Mesendoderm (in vitro differentiated cells): ENCODE measurements at places on chromosomes 13 and 19.

GRCh38 chr13:29081036-29081435, 260.9 kb downstream of the MTUS2 start:
- DNase-seq: no peak

DNA sequence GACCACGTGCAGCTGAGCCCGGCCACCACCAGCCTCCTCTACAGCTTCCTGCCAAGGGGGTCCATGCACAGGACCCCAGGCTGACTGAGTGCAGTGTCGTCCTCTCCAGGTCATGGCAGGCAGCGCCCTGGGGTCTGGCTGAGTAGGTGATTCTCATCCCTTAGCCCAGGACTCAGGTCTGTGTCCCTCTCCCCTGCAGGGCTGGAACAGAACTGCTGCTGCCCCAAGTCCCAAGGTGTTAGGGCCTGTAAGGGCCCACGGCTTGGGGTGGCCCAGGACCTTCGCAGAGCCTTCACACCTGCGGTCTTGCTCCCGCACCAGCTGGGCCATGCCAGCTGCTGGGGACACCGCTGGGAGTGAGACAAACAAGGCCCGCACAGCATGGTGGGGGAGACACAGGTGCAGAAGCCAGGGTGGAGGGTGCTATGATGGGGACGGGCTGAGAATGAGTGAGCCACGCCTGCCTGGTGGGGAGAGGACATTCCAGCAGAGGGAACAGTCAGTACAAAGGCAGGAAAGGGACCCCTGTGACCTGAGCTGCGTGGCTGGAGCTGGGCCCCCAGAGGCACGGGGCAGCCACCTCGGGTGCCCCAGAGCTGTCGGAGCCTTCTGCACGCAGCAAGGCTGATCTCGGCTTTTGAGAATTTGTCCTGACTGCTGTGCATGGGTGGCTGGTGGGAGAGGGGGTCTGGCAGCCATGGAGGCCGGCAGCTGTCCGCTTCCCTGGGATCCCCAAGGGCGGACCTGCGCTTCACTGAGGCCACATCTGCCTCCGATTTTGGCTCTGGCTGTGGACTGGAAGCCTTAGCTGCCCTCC, 11.9 kb downstream of the PLEKHF1 start:
- peak; percentile 29 for DNase-seq

GRCh38 chr13:39202746-39203145, 164.5 kb downstream of the NHLRC3 start:
- no peak for DNase-seq

DNA sequence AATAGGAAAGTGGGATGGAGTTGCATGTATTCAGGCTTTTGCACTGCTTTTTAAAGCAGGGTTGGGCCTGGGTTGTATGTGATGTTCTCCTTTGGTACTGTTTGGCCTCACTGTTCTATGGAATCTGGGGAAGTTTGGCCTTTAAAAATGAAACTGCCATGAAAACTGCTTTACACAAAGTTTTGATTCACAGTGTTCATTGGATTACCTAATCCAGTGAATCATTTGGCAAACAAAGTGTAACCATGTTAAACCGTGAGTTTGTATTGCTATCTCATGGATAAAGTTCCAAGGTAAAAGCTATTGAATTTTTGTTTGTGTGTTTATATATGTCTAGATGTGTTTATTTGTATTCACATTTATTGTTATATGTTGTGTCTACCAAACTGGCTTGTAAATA, 1658.6 kb downstream of the OLFM4 start:
- DNase-seq: no peak

DNA sequence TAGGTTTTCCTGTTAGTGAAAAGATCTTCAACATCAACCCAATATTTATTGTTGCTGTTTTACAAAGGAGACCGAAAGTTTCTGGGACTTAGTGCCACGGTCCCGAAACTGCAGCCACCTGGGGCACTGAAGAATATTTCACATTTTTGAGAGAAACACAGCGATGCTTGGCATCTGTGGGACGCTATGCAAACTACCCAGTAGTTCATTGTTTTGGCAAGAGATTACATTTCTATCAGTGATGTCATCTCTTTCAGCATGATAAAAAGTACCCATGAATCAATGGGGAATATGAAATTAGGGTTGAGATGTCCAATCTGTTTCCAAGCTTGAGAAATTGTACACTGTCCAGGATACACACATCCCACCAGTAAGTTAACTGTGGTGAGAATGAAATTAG, 43.9 kb downstream of the TGDS start:
- DNase-seq: no peak

- DNase-seq: no peak
Measured at GRCh38 chr19:48958006-48958405, 3.3 kb downstream of the BAX start.

DNA sequence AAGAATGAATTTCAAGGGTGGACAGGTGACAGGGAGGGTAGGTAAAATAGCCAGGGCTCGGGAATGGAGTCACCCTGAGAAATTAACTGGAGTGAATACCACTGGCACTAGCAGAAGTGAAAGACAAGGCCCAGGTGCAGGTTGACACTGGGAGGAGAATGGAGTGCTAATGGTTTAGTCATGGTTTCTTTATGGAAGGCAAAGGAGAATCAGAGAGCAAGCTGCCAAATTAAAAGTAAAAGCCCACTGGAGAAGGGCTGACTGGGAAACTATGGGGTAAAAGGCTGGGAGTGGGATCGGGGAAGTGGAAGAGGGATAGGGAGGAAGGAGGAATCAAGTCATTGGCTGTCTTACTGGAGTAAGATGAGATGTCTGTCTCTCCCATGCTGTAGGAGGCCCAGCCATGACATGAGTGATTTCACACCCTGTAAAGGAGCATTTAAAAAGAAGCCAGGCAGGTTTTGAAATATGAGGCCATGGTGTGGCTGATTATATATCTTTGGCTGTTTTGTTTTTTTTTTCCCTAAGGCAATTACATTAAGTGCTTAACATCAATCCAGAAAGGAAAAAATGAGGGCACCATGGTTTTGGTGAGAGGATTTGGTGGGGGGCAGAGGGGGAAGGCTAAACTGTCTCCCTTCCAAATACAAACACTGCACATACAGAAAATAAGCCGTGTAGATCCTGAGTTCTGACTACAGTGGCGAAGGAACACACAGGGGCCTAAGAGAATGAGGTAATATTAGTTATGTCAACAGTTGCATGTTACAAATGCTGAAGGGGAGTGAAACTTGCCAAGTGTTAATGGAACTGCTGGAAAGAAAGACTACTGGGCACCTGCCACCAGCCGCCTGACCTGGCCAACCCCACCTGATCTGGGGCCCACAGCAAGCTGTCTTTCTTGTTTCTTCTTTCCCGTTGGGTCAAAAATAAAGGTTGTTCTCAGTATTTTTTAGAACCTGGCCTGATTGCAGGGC, 183.5 kb upstream of the TSC22D1 start:
- DNase-seq: no peak

DNA sequence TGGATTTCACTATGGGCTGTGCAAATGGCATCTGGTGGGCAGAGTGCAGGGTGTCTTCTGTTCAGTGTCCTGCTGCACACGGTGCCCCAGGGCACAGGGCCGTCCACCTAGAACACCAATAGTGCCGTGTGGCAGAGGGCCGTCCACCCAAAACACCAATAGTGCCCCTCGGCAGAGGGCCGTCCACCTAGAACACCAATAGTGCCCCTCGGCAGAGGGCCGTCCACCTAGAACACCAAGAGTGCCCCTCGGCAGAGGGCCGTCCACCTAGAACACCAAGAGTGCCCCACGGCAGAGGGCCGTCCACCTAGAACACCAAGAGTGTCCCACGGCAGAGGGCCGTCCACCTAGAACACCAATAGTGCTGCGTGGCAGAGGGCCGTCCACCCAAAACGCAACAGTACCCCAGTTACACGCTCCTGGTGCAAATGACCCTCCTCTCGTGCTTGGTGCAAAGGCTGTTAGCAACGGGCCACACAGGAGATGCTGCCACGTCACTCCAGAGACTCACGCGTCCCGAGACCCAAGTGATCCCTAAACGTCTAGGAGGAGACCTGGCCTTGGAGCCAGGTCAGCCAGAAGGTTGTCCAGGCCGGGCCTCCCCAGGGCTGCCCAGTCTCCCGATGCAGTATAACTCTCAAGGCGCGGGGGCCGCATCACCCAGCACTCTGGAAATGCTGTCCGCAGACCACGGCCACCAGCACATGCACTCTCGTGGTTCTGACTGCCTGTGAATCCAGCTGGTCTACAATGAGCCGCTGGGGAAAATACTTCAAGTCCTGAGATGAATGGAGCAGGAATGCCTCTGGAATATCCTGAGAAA, 51.5 kb downstream of the RASA3 start:
- no peak for DNase-seq

DNA sequence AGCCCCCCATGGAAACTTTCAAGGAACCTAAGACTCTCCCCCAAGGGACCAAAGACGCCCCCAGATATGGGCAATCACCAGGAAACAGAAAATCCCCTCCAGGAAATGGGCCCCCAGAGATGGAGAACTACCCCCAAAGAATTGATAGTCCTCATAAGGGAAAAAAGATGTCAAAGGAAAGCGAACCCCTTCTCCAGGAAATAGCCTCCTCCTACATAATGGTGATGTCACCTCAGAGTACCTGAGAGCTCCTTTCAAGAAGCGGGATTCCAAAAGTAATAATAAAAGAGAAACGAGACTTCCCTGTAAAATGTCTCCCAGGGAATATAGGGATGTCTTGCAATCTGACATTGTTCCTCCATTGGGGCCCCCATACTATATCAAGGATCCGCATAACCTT, 1.1 kb downstream of the CDKN2D start:
- DNase-seq: no peak

GRCh38 chr13:84303035-84303434, 420.8 kb upstream of the SLITRK1 start:
- DNase-seq: no peak

DNA sequence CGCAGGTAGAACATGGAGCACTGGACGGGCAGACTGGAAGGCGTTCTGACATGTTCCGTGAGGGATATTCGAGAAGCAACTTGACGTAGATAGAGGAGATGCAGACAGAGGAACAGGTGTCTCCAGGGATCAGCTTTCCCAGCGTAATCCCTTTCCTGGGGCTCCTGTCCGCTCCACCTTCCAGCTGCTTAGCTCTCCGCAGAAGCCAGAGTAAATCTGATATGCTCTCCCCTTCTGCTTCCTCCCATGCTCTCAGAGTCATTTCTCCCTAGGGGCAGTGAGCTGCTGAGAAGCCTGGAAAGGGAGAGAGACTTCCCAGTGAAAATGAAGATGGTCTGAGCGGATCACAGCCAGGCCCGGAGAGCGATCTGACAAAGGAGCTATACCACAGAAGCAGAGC, 23.0 kb upstream of the OLFM4 start:
- no peak for DNase-seq

DNA sequence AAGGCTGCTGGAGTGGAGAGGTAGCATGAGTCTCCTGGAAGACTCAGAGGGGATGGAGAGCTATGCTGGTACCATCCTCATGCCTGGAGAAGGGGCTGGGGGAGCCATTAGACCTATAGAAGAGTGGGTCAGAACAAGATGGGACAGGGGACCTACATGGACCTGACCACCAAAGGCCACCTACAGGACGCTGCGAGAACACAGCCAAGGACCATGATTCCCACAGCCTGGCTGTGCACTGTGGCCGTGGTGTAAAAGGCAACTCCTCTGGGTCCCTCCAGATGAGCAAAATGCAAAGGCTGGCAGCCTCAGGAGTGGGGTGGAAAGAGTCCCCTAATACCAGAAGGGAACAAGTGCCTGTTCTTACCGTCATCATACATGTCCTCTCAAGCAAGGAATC, 216.2 kb downstream of the SLC7A1 start:
- no peak for DNase-seq

- no peak for DNase-seq
Measured at GRCh38 chr13:110200276-110200870, 106.6 kb downstream of the COL4A1 start.

GRCh38 chr13:30112602-30113435, 194.5 kb downstream of the KATNAL1 start:
- DNase-seq: peak; percentile 90

DNA sequence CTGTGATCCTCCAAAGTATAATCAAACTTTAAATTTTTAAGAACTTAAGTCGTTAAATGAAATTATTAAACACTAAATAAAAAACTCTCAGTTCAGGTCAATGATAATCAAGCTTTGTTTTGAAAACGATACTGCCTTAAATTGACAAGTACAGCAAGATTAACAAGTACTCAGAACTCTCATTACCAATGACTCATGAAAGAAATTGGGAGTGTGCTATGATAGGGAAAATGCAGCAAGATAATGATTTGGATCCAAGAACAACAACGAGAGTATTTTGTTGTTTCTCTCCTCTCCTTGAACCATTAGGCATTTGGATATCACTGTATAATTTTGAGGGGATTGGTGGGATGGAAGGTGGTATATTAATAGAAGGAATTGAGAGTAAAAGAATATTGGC, 10.2 kb downstream of the N4BP2L2 start:
- DNase-seq: no peak
